NCI-H1417 (cell line): ENCODE measurements at places on chromosomes 13 and 19.
A peak's percentile ranks its signal among the peaks of the same experiment; 100 is the strongest.

GRCh38 chr13:71625694-71626093 is 241.3 kb downstream of the DACH1 start:
- DNase-seq = no peak

DNA sequence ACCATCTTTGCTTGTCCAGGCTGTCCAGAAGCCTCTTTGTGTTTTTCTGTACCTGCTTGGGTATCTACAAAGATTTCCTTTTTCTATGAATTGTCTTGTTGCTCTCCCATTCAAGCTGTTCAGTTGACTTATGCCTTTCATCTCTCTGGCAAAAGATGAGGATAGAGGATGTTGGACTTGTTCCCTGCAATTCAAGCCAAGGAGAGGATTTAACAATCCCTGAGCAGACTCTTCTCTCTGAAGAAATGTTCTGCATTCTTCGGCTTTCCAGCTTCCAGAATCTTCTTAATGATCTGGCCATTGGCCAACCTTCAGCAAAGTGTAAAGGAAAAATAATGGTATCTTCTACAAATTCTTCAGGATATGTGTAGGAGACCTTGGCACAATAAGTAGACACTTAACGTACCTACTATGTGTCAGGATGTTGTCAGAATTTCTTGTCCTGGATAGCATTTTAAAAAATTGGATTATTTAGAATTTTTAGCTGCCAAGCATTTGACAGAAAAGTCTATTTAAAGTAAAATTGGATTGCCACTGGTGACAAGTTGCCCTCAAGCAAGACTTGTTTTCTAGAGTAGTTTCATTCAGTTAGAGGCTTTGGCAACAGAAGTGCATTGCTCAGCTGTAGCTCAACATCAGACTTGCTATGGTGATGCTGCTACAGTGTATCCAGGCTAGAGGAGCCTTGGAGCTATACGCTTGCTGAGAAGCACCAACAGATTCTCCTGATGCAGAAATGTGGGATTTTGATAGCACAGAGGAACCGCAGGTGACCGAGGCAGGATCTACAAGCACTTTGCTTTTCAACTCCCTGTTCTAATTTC is 455.7 kb downstream of the SUCLA2 start:
- DNase-seq = no peak

GRCh38 chr19:46946611-46947238 is 72.9 kb upstream of the NPAS1 start:
- no peak for DNase-seq

- no peak for DNase-seq
Measured at GRCh38 chr19:18453269-18454024, 15.5 kb upstream of the ISYNA1 start.

- no peak for DNase-seq
Measured at GRCh38 chr13:50168786-50169185, 153.5 kb downstream of the KCNRG start.

DNA sequence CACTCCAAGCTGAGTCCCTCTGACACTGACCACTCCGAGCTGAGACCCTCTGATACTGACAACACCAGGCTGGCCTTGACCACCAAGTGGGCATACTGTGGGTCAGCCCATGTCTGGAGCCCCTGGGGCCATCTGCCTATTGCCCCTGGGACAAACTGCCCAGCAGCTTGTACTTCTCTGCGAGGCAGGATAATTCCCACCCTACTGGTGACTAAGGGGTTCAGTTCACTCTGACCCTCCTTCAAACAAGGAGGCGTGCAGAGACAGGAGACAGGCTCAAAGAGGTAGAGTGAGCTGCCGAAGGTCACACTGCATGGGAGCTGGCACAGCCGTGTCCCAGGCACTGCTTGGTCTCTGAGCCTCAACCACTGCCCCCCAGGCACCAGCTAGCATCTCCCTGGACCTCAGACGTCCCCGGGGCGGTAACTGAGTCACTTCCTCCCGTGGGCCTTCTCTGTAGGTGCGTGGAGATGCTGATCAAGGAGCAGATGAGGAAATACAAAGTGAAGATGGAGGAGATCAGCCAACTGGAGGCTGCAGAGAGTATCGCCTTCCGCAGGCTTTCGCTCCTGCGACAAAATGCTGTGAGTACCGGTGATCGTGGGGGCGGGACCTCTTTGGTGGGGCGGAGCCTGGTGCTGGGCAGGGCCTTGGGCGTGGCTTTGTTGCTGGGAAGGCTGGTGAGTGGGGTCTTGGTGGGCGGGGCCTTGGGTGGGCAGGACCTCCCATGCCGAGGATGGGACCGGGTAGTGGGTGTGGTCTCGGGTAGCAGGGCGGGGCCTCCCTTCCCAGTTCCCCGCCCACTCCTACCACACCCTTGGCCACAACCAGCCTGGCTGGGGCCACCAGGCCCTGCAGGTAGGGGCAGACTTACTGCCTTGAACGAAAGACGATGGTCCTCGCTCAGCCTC is 5.8 kb upstream of the USE1 start:
- peak; percentile 12 for DNase-seq

- DNase-seq = no peak
Measured at GRCh38 chr13:34360702-34361101, 542.8 kb downstream of the RFC3 start.

- no peak for DNase-seq
Measured at GRCh38 chr19:10061717-10062310, 24.3 kb upstream of the SHFL start.

DNA sequence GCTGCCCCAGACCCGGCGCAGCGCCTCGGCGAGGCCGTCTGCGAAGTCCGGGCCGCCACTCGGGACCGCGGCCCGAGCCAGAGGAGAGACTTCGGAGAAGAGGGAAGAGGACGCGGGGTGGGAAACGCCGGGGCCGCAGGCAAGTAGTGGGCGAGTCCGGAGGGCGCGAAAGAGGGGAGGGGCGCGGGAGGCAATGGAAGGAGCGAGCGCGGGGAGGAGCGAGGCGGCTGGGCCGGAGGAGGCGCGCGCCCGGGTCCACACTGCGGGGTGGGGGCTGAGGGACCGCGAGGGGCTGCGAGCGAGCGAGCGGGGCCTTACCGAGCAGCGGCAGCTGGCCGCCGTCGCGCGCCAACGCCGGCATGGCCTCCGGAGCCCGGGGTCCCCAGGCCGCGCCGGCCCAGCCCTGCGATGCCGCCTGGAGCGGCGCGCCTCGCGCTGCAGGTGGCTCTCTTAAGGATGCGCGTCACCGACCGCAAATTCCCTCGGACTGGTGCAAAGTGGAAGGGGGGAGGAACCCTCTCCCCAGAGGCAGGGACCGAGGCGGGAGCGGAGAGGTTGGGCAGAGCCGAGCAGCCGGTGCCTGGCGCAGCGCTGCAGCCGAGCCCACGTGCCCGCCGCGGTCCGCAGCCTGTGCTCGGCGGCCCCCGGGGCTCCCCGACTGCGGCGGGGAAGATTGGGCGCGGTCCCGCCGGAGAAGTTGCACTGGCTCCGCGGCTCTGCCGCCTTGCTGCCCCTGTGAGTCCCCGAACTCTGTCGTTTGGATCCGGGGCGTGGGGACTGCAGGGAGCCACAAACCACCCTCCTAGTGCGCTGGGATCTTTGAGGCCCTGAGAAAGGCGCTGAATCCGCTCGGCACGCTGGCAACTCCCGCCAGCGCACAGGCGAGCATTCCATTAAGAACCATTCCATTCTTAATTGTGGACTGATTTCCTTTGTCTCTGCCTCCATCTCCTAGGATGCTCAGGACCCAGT is at the start of gene FLT3:
Gene FLT3 (minus strand): TSS at position 427 of the 972 bp plus-strand sequence. CDS start 66 bp downstream, at position 361.
- peak; percentile 14 for DNase-seq

DNA sequence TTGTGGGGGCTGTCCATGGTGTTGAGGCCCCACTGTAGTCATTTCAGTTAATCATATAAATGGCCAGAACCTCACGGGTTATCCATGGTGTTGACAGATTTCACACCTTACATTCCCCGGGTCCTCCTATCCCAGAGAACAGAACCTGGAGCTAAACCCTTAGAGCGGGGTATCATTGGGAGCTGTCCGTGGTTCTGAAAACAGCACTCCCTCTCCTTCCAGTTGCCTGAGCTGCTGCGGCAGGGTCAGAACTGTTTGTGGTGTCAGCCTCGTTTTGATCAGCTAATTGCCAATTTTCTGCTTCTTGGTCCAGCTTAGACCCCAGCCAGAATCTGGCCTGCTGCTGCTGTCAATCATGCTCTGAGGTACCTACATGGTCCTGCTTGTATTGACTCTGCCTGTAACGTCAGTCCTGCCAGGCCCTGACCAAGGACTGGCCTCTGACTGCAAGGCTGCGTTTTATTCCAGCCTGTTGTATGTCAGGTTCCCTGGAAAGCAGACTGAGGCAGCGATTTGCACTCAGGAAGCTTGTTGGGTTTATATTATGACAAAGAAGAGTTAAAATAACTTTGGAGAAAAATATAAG is 55.8 kb upstream of the KCTD15 start:
- DNase-seq = no peak

DNA sequence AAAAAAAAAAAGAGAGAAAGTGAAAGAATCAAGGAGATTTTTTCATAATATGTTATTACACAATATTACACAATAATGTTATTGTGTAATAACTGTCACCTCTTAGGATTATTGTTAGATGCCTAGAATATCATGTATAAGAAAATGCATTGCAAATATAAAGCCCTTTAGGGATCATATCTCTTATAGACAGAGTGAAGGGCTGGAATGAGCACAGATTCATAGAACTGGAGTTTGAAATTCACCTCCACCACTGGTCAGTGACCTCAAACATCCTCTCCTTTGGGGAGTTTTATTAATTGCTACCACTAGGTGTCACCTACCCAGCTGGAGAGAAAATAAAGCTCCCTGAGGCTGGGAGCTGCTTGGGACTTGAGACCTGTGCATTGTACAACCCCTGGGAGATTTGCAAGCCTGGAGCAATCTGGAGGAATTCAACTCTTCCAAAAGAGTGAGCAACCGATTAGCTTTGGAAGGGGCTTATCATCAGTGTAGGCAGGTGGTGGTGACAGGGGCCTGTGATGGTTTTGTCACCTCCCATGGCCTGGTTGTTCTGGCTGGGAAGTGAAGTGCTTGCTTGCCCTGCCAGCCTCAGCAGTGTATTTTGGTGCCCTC is 30.3 kb upstream of the FRY start:
- DNase-seq = no peak

GRCh38 chr13:75165543-75166230 is 316.3 kb downstream of the TBC1D4 start:
- DNase-seq = no peak

- DNase-seq = no peak
Measured at GRCh38 chr13:109370496-109370895, 415.9 kb downstream of the IRS2 start.

GRCh38 chr19:42555317-42555716 is 27.0 kb upstream of the CEACAM1 start:
- DNase-seq = no peak

DNA sequence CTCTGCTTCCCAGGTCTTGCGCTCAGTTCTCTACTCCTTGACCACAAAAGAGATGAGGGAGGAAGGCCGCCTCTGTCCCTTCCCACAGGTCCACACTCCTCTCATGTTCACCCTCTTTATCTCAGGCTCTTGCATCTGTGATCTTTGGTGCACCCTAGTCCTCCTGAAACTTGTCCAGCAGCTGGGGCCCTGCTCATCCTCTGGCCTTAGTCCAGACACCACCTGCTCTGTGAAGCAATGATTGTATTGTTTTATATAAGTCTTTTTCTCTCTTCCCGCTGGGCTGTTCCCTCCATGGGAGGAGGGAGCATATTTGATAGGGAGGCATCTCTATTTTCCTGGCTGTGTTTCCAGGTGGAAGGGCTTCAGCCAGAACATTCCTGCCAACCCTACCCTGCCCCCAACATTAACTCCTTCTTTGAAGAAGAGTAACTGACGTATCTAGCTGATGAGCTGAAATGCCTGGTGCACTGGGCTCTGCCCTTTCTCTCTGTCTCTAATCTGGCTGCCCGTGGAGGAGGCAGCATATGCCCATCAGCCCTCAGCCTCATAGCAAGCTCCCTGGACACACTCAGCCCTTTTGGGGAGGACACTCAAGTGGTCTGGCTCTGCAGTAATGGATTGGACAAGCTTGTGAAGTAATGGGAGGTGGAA is 38.2 kb upstream of the SIAH3 start:
- DNase-seq = no peak

DNA sequence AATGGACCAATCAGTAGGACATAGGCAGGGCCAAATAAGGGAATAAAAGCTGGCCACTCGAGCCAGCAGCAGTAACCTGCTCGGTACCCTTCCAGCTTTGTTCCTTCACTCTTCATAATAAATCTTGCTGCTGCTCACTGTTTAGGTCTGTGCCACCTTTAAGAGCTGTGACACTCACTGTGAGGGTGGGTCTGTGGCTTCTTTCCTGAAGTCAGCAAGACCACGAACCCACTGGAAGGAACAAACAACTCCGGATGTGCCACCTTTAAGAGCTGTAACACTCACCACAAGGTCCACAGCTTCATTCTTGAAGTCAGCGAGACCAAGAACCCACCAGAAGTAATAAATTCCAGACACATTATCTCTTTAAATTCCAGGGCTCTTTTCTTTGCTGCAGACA is 1922.3 kb upstream of the PCDH20 start:
- no peak for DNase-seq

DNA sequence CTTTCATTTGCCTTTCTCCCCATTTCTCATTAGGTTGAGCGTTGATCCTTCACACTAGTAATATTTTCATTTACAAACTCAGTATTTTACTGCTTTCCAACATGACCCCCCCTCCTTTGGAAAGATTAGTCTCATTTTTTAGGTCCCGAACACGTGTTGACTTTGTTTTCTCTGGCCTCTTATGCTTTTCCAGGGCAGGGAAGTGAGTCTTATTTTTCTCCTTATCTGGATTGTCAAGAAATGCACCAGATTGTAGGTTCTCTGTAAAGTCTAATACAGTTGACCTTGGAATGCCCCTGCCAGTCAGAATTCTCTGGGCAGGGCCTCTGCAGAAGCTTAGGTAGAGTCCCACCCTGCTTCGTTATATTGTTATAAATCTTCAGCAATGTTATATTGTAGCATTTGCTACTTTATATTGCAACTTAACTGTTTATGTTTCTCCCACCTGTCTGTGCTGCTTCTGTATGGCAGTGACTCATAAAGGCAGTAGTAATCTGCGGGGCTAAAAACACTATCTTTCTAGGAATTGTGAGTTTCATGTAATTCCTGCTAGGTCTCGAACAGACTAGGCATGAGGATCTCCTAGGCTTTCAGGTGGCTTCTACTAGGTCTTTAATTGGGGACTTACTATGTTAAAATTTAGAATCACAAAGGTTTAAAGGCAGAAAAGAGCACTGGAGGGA is 2.0 kb downstream of the TDRD3 start:
- DNase-seq = peak; percentile 43

DNA sequence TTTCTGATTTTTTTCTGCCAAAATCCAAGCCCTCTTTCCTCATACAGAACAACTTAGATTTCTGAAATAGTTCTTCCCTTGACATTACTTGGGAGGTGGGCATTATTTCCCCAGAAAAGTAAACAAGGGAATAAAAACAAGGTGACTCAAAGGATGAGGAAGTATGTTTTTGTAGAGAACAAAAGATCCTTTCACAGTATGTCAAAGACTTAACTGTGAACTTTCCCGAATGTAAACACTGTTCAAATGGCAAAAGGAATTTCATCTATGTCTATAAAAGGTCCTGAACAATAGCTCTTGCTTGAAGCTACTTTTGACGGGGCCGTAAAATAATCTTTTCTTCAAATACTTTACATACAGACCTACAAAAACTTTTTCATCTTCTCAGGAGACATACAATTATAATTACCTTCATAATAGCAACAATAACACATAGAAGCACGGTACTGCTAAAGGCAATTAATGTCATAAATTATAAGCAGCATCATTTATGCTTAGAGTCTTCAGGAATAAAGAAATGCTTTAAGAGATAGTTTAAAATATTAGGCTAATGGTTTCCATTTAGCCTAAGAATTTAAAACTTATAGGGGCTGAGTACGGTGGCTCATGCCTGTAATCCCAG is 191.1 kb downstream of the RGCC start:
- no peak for DNase-seq
